ENCODE measurements at places on chromosomes 7 and 10.

- no peak for DNase-seq
Observed at GRCh38 chr7:102214477-102215072, 72.1 kb upstream of the SH2B2 start.

DNA sequence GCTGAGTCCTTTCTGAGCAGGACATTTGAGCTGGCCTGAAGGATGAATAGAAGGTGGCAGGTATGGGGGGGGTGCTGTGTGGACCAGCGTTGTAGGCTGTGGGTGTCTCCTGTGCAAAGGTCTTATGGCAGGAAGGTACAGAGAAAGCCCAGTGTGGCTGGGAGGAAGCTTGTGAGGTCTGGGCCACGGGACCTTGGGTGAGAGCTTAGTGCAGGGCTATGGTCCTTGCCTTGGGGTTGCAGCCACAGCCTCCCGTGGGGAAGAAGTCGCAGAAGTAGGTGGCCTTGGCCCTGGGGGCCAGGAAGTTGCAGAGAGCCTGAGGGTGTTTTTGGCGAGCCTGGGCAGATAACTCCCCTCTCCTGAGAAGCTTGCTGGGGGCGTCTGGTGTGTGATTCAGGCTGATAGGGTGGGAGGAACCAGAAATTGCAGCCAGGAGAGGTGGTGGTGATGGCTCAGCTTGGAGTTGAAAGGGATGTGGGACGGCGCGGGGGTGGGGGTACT, 172.0 kb upstream of the TNRC18 start:
- DNase-seq, result no peak

DNA sequence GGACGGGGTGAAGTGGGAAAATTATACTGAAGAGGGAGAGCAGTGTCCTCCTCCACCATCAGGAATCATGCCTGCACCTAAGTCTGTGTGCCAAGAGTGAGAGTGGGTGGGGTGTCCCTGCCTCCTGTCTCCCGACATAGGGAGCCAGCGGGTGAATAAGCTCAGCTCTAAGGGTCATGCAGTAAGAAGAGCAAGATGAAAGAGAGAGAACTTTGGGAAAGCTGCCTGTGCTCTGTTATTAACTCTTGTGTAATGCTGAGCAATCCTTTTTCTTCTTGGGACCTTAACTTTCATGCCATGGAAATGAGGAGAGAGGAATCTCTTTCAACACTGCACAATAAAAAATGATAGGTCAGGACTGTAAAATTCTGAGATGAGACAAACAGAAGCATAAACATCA, 7.9 kb upstream of the TCAF1 start:
- DNase-seq, result no peak

- no peak for DNase-seq
Observed at GRCh38 chr7:32223721-32224120, 153.5 kb upstream of the PDE1C start.

- no peak for DNase-seq
Observed at GRCh38 chr7:67916571-67917436, 920.2 kb downstream of the TYW1 start.

- no peak for DNase-seq
Observed at GRCh38 chr7:50634378-50634777, 69.2 kb upstream of the DDC start.

- no peak for DNase-seq
Observed at GRCh38 chr10:62651341-62651740, 153.2 kb upstream of the ADO start.

GRCh38 chr7:148849393-148850098, 34.5 kb downstream of the EZH2 start:
- DNase-seq, result no peak

DNA sequence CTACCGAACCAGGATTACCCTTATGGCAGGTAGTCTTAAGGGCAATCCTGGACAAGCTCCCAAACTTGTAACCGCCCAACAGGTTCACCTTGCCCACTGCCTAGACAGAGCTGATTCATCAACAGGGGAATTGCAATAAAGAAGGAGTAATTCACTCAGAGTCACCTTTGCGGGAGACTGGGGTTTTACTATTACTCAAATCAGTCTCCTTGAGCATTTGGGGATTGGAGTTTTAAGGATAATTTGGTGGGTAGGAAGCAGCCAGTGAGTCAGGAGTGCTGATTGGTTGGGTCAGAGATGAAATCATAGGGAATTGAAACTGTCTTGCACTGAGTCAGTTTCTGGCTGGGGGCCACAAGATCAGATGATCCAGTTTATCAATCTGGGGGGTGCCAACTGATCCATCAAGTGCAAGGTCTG, 25.3 kb downstream of the HK1 start:
- DNase-seq, result no peak

DNA sequence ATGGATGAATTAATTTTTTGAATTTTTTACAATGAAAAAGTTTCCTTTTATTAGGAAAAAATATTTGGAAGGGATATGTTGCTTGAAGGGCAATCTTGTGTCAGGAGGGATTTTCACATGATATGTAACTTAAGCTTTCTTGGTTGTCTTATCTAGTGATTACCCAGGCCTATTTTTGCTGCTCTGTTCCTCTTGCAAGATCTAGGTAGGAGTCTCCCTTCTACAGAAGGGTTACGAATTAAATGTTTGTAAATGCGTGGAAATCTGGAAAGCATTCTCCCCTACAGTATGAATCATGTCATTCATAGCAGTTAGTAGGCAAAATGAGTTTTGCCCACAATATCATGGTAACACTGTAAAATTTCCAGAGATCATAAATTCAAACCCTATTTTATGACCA, 57.7 kb upstream of the CDK14 start:
- no peak for DNase-seq

DNA sequence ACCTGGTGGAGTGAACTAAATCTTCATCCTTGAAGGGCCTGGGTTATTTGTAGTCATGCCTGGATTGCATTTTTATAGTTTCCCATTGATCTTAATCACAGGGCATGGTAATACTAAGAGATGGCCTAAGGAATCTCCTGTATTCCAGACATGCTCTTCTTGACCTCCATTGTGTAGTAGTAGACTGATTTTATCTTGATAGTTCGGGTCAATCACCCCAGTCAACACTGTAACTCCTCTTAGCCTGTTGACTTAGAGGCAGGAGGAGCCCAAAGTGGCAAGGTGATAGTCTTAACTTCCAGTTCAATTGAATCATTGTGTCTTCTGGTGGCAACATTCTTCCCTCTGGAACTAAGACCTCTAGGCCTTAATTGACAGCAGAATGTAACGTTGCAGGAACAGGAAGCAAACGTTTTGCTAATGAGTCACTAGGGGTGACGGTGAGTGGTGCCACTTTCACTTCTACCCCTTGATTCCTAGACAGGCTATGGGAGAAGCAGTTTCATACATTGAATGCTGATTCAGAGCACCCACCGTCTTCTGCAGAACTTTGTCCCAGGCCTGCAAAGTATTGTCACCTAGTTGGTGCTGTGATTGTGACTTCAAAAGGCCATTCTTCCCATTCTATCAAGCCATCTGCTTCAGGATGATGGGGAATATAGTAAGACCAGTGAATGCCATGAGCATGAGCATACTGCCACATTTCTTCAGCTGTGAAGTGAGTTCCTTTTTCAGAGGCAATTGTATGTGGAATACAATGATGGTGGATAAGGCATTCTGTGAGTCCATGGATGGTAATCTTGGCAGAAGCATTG, 24.0 kb upstream of the PAPSS2 start:
- DNase-seq, result no peak

DNA sequence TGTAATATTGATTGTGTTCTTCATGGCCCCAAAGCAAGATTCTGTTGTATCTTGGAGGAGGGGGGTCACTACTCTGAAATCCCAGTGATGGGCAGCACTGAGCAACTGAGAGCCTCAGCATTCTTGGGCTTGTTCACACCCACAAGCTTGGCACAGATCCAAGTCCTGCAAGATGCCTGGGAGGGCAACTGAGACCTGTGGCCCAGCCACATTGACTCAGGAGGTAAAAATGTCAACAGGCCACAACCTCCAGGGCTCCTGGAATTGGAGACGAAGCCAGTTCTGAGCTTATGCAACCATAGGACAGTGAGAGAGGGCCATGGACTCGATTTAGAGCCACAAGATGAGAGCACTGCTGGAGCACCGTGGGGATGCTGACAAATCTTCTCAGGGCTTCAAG, 3.1 kb upstream of the DOCK1 start:
- DNase-seq, result no peak

GRCh38 chr7:29177963-29178600, 16.5 kb upstream of the CHN2 start:
- DNase-seq, result no peak

GRCh38 chr10:66931949-66932343, 6.1 kb downstream of the LRRTM3 start:
- DNase-seq, result no peak

DNA sequence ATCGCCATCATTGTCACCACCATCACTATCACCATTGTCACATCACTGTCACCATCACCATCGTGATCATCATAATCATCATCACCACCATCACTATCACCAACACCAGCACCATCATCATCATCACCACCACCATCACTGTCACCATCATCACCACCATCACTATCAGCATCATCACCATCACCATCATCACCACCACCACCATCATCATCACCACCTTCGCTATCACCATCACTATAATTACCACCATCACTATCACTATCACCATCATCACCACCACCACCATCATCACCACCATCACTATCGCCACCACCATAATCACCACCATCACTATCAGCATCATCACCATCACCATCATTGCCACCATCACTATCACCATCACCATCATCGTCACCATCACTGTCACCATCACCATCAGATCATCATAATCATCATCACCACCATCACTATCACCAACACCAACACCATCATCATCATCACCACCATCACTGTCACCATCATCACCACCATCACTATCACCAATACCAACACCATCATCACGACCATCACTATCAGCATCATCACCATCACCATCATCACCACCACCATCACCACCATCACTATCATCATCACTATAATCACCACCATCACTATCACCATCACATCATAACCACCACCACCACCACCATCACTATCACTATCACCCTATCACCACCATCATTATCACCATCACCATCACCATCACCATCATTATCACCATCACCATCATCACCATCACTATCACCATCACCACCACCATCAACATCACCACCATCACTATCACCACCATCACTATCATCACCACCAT, 6.0 kb upstream of the GNA12 start:
- no peak for DNase-seq

GRCh38 chr10:50556237-50557120, 67.3 kb downstream of the SGMS1 start:
- DNase-seq, result no peak

- DNase-seq, result no peak
Observed at GRCh38 chr10:10803278-10803677, 214.4 kb upstream of the CELF2 start.

GRCh38 chr10:86387178-86387794, 20.7 kb upstream of the GRID1 start:
- DNase-seq, result no peak

GRCh38 chr10:2541176-2541575, 526.2 kb upstream of the PFKP start:
- no peak for DNase-seq

GRCh38 chr7:81819861-81820260, 50.0 kb upstream of the HGF start:
- DNase-seq, result no peak

DNA sequence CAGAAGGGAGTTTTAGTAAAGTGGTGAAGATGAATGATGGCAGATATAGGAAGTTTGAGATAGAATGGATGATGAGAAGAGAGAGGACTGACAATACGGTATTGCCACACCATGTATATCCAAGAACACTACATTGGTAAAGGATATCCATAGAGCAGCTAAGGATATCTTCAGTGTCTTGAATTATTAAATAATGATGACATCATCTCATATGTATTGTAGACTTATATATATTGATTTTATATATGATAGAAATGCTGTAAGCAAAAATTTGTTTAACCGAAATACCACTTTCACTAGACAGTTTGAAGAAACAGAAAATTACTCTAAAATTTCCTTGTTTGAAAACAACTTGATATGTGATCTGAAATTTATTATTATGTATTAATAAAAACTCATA, 89.0 kb downstream of the SEPTIN7 start:
- no peak for DNase-seq

- no peak for DNase-seq
Observed at GRCh38 chr7:103867874-103868273, 121.6 kb downstream of the RELN start.

GRCh38 chr7:140229591-140230515, 53.1 kb upstream of the KDM7A start:
- DNase-seq, result peak; percentile 48

DNA sequence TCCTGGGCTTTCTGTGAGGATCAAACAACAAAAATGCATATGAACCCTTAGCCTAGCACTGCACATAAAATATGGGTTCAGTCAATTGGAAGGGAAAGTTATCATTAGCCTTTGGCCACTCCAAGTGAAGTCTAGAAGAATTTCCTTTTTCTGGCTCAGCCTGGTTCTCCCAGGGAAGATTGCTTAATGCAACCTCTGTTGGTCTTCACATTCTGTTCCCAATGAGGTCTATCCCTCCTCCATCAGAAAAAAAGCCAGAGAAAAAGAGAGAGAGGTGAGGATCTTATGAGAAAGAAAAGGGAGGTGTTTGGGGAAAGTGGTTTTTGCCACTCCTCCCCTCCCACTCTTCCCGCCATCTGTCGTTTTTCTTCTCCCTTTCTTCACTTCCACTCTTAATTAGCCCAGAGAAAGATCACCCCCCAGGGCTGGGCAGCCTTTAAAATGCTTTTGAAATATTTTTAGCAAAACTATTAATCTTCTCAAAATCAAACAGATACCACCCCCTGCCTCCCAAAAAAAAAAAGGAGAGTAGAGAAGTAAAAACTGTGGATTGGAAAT, 31.1 kb downstream of the CPVL start:
- DNase-seq, result no peak

- DNase-seq, result no peak
Observed at GRCh38 chr7:42471573-42472174, 234.7 kb upstream of the GLI3 start.

DNA sequence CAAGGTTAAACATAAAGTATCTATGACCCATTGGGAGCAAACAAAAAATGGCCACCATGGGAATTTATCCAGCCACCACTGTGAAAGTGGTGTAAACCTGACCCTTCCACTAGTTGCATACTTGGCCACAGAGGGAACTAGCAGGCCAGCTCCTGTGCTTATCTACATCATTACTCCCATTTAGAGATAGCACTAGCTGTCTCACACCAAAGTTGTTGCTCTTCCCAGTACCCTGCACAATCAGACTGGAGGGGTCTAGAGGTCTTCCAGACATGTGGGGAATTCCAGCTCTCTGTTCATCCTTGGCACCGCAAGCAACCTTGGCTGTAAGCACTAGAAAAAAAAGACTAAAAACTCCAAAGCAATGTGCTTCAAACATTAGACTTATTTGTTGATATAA, 113.9 kb downstream of the IPMK start:
- no peak for DNase-seq

- DNase-seq, result no peak
Observed at GRCh38 chr7:2157473-2158279, 75.1 kb downstream of the MAD1L1 start.
